SK-N-DZ (cell line): ENCODE measurements at places on chromosomes 1 and 21.

DNA sequence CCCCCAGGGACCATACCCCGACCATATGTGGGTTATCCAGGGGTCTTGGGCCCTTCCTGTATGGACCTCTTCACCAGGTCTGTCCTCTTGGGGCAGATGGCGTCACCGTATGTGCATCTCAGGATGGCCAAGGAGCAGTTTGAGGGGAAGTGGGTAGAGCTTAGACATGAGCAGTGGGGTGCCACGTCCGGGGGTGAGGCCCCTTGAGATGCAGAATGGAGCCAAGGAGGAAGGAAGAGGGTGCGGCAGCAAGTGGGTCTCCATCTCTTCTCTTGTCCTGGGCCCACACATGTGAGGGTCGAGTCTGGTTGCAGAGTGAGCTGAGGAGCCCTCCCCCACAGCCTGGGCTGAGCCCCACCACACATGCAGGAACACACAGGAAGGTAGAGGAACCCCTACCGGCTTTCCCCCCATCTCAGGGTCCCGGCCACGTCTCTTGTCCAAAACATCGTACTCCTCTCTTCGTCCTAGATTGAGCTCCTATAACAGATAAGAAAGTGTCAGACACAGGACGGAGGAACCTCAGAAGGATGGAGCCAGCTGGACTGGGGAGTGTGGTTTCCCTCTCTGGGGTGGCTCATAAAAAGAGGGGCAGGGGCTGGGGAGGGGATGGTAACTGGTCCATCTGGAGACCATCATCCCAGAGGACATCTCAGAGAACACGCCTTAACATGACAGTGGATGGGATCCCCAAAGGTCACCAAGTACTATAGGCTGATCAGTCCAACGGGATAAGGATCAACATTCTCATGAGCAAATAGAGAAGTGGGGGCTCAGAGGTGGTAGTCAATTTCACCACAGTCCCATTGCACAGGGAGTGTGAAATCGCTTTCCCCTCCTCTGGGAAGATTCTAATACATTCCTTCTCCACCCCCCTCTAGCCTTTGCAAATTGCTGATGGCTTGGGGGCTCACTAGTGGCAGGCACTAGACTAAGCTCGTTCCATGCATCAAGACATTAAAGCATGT is 79.9 kb downstream of the CD247 start:
- no peak for DNase-seq

GRCh38 chr1:6788946-6789345 is 3.7 kb downstream of the CAMTA1 start:
- no peak for DNase-seq

DNA sequence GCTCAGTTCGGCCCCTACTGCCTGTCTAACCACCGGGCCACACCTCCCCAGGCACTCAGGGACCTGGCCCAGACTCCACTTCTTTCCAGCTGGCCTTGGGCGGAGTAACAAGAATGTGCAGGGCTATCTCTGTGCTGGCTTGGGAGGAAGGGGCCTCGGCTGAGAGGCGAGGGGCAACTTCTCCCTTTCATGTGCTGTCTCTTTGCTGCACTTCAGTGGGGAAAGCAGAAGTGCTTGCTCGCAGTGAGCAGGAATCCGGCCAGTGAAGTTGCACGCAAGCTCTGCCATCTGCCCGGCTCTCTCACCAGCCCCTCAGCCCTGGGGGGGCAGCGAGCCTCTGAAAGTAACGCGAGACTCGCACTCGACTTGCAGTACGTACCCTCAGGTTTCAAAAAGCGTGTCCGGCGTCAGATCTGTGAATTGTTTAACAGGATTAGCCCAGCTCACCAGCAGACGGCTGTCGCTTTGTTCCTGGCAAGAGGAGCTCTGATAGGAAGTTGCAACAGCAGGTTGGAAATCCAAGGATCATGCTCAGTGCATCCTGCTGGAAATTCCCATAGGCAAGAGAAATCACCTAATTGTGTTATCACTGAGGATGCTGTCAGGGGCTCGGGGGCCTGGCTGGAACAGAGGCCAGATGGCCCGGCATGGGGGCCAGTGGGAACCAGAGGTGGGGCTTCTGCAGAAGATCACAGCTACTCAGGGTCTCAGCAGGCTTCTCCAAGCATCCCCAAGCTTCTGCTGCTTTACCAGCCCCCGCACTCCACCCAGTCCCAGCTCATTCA is 221.1 kb downstream of the NPHP4 start:
- DNase-seq: peak; percentile 90

DNA sequence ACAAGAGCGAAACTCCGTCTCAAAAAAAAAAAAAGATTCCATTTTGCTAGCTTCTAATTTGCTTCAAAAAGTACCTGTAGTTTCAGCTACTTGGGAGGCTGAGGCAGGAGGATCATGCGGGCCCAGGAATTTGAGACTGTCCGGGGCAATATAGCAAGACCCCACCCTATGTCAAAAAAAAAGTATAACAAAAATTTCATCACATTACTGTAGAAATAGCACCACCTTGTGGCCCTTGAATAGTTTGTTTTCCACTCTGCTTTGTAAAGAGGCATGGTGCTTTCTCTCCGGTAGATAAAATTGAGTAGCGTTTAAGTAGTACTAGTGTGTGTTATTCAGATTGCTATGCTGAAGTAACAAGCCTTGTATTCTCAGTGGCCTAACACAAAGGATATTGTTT is 18.2 kb upstream of the MSTO1 start:
- DNase-seq: peak; percentile 74

- no peak for DNase-seq
Observed at GRCh38 chr1:183039330-183039729, 16.1 kb downstream of the LAMC1 start.

GRCh38 chr1:37354876-37355650 is 119.3 kb upstream of the ZC3H12A start:
- DNase-seq: no peak

GRCh38 chr1:240387051-240387450 is 224.9 kb downstream of the GREM2 start:
- DNase-seq: no peak

- no peak for DNase-seq
Observed at GRCh38 chr1:243855616-243856318, 5.7 kb upstream of the AKT3 start.

GRCh38 chr21:29267666-29268065 is 31.1 kb upstream of the BACH1 start:
- DNase-seq: no peak

DNA sequence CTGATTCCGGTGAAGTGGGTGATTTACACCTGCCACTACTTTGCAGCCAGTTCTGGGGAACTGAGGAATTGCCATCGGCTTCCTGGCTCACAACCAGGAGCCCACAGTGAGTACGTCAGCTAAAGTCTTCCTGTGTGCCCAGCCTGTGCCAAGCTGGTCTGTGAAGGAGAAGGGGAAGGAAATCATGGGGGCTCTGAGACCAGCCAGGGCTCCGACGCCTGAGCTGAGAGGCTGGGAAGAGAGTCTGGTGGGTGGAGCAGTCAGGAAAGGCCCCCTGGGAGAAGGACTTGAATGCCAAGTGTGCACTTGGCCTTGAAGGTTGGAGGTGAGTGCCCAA is 1.2 kb downstream of the LURAP1 start:
- no peak for DNase-seq

- DNase-seq: no peak
Observed at GRCh38 chr1:34163792-34164731, 968 bp downstream of the CSMD2 start.

DNA sequence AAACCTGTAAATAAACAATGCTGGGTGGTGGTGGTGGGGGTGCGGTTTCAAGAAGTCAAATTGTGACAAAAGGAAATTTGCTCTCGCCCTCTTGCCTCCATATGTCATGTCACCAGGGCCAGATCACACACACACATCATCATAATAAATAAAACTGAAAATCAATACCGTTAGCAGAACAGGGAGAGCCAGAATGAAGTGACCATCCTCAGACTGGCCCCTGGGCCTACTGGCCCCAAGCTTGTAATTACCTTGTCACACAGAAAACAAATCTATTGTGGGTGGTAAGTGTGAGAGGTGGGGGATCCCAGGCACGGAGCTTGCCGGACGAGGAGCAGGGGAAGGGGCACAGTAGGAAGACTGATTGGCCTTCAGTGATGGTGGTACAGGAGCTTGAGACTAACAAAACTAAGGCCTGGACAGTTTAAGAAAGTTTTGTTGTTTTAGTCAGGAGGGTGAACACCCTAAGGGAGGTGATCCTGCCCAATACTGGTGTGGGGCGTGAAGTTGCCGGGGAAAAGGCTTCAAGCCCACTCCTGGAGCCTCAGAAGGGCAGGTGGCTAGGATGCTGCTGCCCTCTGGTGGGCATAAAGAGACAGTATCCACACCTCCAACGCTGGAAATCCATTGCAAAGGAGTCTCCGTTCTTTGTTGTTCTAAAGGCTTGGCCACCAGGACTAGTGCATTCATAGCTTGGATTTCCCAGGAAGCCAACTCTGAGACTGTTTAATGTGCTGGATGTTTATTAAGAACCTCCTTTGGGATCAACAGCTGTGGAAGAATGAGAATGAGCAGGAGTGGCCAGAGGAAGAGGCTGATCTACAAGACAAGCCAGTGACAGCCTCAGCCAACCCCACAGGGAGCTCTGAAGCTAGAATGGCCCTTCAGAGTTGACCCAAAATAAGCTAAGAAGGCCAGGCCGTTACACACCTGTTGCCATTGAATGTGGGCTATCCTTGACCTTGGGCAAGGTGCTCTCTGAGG is 8.1 kb upstream of the C1orf216 start:
- DNase-seq: peak; percentile 50

- DNase-seq: no peak
Observed at GRCh38 chr1:15509586-15509985, 14.4 kb downstream of the CASP9 start.

- peak; percentile 30 for DNase-seq
Observed at GRCh38 chr1:18100491-18101063, 7.0 kb upstream of the IGSF21 start.

DNA sequence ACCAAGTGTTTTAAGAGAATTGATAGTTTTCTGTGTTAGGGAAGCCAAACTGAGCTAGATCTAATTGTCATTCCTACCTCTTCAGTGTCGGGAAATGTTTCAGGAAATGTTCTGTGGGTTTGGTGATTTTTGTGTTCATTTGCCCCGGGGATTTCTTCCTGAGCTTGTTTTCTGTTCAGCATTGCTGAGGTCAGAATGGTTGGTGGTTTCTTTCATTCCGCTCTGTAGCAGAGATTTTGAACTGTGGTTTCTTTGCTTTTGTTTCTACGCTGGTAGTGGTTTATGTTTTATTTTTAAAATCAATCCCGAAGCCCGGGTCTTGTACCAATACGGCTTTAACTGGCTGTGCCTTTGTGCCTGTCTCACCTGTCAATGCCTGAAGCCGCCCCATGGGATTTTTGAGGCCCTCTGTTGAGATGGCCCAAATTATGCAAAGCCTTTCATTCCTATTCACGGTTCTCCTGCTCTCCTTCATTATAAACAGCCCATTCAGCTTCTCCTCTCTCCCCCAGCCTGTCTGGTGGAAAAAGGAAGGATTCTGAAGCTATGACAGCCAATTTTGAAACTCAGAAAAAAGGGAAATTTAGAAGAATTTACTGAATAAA is 417.2 kb upstream of the KAZN start:
- DNase-seq: no peak

GRCh38 chr1:87474098-87474497 is 145.4 kb downstream of the LMO4 start:
- no peak for DNase-seq
